Stimulated activated CD8-positive, alpha-beta memory T cell treated with anti-CD3 and anti-CD28 coated beads, Interleukin-4, amount 100 ng/mL, for 1 hour (primary cell): ENCODE measurements at places on chromosomes 1 and 21.

- no peak for DNase-seq
Observed at GRCh38 chr1:29379443-29380073, 143.2 kb downstream of the PTPRU start.

DNA sequence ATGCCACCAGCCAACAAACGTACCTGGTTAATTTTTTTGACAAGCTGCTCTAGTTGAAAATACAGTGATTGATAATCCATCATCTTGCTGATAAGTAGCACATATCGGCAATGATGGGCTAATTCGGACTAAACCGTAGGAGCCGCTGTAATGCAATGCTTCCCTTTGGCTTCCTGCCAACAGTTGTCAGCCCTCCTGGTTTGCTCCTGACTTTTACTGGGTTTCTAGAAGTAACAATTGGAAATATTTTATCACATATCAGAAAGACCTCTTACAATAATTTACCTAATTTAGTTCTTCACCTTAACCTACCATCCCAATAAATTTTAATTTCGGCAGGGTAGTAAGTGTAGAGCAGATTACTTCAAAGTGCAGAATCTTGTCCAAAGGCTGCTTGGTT, 148.5 kb downstream of the DHRS3 start:
- DNase-seq = no peak

DNA sequence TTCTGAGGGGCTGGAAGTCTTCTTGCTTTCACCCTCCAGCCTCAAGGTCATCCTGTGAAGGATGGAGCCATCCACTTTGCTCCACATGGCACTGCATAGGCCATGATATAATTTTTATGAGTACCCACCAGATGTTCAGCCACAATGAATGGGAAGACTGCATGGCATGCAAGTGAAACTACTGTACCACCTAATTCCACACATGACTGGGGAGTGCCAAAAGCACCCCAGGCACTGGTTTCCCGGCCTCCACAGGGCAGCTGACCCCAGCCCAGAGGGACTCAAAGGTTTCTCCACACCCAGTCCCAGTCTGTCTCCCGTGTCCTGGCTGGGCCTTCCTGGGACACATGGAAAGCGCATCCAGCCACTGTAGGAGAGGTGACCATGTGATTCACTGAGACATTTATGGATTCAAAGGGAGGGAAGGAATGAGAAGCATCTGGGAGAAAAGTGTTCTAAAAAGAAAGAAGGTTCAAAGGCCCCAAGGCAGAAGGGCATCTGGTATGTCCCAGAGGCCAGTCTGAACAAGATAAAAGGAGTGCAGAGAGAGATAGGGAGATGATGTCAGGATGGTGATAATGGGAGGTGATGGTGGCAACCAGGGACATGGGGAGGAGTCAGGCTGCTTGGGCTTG, 12.1 kb downstream of the RHOU start:
- DNase-seq = no peak

- no peak for DNase-seq
Observed at GRCh38 chr1:156368889-156369684, at the start of gene RHBG. RHBG (plus strand) TSS chr1:156369211; CDS start chr1:156369250, 39 bp downstream.

- no peak for DNase-seq
Observed at GRCh38 chr1:224054611-224055010, 59.3 kb upstream of the FBXO28 start.

GRCh38 chr1:115939455-115939854, 36.9 kb upstream of the SLC22A15 start:
- DNase-seq = no peak

- DNase-seq = no peak
Observed at GRCh38 chr1:27341525-27342252, at the start of gene SYTL1. SYTL1 (plus strand) TSS chr1:27342022; CDS start chr1:27345335, 3,313 bp downstream.

GRCh38 chr1:2556678-2557481, 709 bp downstream of the TNFRSF14 start:
- no peak for DNase-seq

DNA sequence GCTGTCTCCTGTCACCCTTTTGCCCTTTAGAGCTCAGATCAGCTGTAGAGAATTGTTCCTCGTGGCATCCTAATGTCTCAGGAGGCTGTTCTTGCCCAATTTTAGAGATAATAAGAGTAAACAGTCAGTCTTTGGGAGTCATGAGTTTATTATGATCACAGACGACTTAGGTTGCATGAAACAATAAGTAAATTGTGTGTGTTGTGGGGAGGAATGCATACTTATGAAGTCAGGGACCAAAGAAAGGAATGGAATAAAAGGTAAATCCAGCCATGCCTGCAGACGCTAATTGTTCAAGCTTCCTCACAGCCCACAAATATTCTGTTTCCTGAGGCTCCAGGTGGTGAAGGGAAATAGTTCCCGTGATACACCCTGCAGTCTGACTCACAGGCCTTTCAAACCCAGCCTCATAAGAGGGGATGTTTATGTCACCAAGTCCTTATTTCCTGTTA, 897 bp downstream of the EPHX4 start:
- no peak for DNase-seq

GRCh38 chr1:88878731-88879130, 12.6 kb downstream of the GTF2B start:
- no peak for DNase-seq

- DNase-seq = no peak
Observed at GRCh38 chr1:155287987-155288543, 10.8 kb downstream of the HCN3 start.
